Activated CD8-positive, alpha-beta T cell treated with anti-CD3 and anti-CD28 coated beads, Interleukin-2, amount 10 ng/mL, durations not matched to agents 7 days and 5 days (primary cell): ENCODE measurements at places on chromosomes 3 and 15. TPM values are rescaled to one million over a fixed set of nuclear protein-coding genes. Genes with fewer than 3 reads are reported as not detected.

The PLSCR5 gene
- not detected for total RNA-seq

The FEZF2 gene
- total RNA-seq, result not detected

The SNX22 gene
- total RNA-seq, result 0.58 TPM

The PAK2 gene
- total RNA-seq, result 84.7 TPM

The GOLGA8Q gene
- 5.5 TPM for total RNA-seq

The IMPG2 gene
- total RNA-seq, result 0.29 TPM

The PTPN23 gene
- 33.2 TPM for total RNA-seq

The GOLGA6A gene
- total RNA-seq, result not detected

The EFHB gene
- total RNA-seq, result 0.44 TPM

The HHATL gene
- not detected for total RNA-seq

The ANKUB1 gene
- not detected for total RNA-seq

The GOLGA8H gene
- not detected for total RNA-seq

The RASGRF1 gene
- not detected for total RNA-seq

The GATA2 gene
- not detected for total RNA-seq

The PPARG gene
- not detected for total RNA-seq

The CLDN11 gene
- total RNA-seq, result not detected

The GRK7 gene
- total RNA-seq, result not detected

The RAB6B gene
- 0.68 TPM for total RNA-seq

The CHRD gene
- not detected for total RNA-seq

The ZBED2 gene
- 0.74 TPM for total RNA-seq
